ENCODE measurements at places on chromosomes 1 and 21. TPM values are rescaled to one million over a fixed set of nuclear protein-coding genes. Genes with fewer than 3 reads are reported as not detected.

GRCh38 chr1:36415661-36416326, 18.1 kb upstream of the LSM10 start:
- no peak for DNase-seq

GRCh38 chr1:26820784-26821269, 5.7 kb upstream of the ZDHHC18 start:
- DNase-seq, result no peak

DNA sequence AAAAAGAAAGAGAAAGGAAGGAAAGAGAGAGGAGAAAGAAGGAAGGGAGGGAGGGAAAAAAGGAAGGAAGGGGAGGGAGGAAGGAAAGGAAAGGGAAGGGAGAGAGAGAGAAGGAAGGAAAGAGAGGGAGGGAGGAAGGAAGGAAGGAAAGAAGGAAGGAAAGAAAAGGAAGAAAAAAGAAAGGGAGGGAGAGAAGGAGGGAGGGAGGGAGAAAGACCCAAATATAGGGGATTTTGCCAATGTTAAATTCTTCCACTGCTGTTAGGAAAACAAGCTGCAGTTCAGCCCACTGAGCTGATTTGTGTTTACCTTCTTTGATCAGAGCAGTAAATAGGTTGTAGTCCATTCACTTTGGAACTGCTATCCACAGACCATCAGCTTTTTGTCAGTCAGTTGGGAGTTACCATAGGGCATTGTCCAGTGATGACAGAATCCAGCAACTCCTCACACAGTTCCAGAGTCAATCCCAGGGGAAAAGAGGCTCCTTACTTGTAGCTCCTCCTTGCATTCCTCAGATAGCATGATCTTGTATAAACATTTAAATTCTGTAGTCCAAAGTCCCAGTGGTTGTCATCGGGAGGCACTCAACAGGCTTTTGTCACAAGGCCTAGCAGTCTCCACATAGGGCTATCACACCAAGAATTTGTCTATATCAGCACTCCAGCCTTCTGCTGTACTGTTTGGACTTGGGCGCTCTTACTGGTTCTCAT, 13.5 kb upstream of the PPP1R8 start:
- no peak for DNase-seq

DNA sequence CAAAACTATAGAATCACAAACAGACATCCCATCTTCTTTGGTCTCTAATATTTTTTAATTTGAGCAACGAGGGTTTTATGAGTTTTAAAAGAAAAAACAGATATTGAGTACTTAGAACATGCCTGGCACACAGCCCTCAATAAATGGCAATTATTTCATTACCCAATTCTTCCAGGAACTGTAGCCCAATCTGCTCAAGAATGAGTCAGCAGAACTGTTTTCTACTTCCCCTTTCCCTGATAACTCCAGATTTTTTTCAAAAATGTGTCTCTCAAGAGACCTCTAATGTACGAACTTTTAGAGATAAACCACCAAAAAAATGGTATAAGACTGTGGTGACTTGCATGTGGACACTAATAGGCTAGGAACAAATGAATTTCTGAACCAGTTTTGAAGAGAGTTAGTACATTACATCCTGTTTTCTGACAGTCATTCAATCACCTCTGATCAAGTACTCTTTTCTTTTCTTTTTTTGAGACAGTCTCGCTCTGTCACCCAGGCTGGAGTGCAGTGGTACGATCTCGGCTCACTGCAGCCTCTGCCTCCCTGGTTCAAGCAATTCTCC, 11.5 kb downstream of the ABL2 start:
- DNase-seq, result no peak

- peak; percentile 45 for DNase-seq
Observed at GRCh38 chr1:63320022-63320721, 2.2 kb upstream of the FOXD3 start.

- no peak for DNase-seq
Observed at GRCh38 chr1:182385885-182386853, 5.4 kb downstream of the GLUL start.

DNA sequence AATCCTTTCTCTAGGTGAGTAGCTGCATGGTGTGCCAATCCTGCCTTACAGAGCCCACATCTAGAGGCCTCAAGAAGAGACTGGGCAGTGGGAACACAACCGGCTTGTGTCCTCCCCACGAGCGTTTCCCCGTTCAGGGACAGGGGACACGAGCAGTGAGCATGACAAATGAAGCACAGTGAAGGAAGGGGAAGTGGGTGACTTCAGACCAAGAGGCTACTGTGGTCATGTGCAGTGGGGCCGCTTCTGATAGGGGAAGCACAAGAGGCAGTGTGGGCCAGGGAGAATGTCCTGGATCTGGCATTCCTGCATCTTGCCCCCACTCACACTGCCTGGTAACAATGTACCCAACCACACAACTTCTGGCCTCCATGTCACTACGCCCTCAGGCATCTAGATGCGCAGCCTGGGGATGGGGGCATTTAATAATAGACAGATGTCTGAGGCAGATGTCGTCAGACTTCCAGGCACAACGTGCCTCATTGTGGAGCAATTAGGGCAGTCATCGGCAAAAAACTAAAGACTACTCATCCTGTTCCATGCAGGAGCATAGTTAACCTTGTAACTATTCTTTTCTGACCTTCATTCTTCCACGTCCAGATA, 155.6 kb upstream of the NBPF11 start:
- no peak for DNase-seq

DNA sequence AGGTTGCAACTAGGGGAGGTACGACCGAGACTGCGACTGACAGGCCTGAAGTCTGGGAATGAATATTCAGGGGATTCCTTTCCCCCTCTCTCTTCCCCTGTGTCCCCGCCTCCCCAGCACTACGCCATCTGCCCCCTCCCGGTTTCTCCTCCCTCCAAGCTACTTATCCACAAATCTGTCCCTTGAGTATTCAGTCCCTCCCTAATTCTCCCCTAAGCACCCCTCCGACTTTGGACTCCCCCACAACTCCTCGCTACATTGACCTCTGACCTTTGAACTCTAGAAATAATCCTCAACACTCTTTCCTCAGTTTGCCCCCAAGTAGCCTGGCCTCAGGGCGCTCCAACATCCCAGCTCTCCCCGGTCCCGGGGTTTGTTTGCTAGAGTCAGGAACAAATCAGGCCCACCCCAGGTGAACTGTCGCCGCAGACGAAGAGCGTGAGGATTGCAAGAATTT, 393 bp downstream of the LYSMD1 start:
- peak; percentile 77 for DNase-seq

DNA sequence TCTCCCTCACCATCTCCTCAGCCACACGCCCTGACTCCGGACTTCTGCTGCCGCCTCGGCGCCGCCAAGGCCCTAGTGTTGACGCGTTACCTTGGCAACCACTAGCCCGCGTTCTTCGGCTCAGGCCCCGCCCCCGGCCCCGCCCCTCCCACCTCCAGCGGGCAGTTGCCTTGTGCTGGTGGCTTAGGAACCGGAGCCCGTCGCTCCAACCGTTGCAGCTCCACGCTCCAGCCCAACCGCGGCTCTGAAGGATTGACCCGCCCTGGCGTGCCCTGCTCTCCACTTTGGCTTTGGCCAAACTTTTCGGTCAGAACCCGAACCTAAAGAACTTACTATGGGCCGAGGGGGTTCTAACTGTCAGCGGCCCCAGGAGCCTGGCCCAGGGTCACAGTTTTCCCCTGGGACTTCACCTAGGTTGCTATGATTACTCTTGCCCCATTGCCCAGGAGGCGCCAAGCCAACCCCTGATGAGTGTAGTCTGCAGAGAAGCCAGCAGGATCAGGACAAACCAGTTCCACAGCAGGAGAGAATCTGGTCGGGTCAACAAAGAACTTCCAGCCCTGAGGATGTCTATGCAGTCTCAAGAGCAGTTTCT, at the start of gene CFAP45:
Gene CFAP45, minus strand, starts transcription at position 80 of the 595 bp plus-strand sequence. Its CDS starts 67 bp downstream, at position 13.
- DNase-seq, result peak; percentile 92

- DNase-seq, result no peak
Observed at GRCh38 chr1:76543495-76543894, 323.8 kb upstream of the ST6GALNAC5 start.

DNA sequence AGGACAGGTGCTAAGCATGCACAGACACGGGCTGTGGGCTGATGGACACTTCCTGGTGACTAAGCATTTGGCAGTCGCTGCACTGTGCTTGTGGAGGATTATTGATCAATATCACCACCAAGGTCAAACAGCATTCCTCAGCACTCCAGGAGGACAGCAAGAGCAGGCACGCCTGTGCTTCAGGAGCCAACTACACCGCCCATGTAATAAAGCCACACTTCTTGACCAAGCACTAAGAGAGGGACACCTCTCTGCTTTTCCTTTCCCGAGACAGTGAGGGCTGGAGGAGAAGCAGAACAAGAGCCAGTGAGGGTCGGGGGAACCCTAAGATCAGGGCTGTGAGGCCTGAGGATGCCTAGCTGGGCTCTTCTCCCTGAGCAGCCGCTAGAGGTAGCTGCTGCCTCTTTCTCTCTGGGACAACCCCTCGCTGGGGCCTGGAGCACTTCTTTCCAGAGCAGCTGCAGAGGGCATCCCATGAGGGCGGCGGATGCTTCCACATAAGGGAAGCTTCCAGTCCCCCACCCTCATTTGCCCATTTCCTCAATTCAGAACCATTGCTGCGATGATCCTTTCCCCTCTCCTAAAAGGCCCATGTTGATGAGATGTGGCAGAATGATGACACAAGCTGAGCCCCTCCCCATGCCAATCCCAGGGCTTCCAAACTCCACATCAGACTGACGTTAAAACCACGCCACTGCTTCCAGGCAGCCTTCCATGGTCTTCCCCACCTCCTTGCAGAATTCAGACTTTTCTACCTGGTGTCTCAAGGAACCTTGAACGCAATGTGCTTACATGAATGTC, 19.1 kb downstream of the RAB7B start:
- DNase-seq, result peak; percentile 77

- no peak for DNase-seq
Observed at GRCh38 chr1:73218995-73219546, 936.7 kb upstream of the NEGR1 start.

GRCh38 chr21:41137401-41137800, 30.6 kb upstream of the BACE2 start:
- DNase-seq, result no peak

GRCh38 chr1:154327466-154328317, 2.4 kb downstream of the ATP8B2 start:
- no peak for DNase-seq

DNA sequence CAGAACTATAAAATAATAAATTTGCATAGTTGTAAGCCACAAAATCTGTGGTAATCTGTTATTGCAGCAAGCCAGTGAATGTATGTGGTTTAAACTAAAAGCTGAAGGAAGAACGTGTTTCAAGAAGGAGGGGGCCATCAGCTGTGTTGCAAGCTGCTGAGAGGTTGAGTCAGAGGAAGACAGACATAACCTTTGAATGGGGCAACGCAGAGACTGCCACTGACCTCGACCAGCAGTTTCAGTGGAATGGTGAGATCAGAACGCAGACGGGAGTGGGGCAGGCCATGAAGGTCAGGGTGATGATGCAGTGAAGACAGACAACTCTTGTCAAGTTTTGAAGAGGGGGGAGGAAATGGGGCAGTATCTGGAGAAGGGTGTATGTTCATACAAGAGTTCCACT, 23.2 kb upstream of the QSOX1 start:
- no peak for DNase-seq

DNA sequence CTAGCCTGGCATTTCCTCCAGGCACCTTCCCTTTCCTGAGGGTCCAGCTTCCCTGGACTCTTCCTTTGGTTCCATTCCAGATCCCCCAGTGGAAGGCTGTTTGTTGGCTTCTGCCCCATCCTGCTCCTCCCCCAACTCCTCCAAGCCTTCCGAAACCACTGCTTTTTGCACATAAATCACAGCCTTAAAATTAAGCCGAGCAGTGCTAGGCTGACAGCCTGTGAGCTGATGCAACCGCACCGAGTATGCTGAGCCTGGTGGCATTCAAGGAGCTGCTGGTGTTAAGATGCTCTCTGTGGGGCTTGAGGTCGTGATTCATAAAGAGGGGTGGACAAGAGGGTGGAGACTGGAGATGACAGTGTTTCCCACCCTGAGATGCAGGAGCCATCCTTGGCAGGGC, 266.6 kb upstream of the C1orf174 start:
- DNase-seq, result no peak

DNA sequence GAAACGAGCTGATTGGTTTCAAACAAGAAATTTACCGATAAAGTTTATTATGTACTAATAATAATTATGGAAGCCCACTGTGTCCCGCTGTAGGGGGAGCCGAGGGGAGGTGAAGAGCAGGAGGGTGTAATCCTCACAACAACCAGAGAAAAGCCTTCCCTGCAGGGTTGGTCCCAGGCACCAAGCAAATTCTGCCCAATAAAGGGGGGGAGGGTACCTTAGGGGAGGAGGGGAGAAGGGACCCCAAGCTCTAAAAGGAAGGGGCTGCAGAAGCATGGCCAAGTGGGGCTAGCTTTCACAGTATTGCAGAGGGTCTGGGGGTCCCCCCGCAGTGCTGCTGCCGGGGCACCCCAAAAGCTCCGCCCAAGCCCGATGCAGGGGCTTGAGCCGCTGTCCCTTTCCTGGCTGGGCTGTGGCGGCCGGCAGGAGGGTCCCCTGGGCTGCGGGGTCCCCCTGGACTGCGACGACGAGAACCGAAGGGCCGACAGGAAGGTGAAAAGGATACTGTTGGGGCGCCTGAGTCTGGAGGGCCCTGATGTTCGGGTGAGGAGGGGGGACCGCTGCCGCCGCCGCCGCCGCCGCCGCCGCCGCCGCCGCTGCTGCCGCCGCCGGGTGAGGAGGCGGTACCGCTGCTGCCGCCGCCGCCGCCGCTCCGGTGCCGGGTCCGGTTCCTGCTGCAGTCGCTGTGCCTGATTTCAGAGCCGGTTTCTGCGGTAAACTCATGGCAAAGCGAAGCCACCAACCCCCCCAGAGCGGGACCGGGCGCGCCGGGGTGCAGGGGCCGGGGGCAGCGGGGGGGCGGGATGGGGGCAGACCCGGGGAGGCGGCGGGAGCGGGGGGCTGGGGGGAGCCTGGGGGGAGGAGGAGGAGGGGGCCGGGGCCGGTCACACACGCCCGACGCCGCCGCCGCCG, 771 bp downstream of the EIF4G3 start:
- DNase-seq, result peak; percentile 35

GRCh38 chr1:166136222-166136621, 30.6 kb downstream of the FAM78B start:
- no peak for DNase-seq

GRCh38 chr1:116346943-116347673, 25.9 kb upstream of the ATP1A1 start:
- DNase-seq, result no peak

- DNase-seq, result no peak
Observed at GRCh38 chr1:151146072-151146411, 389 bp downstream of the SEMA6C start.

DNA sequence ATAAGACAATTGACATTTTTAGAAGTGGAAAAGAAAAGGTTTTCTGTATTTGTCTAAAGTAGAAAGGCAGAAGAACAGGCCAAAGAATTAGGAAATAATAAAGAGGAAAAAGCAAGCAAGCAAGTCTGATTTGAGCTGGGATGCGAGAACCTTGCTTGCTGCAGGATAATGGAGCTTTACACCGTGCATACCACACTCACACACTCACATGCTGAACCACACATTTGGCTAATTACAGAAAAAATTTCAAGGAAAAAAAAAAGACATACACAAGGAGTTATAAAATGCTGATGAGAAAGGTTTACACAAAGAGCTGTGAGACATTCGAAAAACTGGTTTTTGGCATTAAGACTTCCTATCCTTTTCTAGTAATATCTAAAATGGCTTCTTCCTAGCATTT, 593.9 kb downstream of the KIF26B start:
- no peak for DNase-seq

UMODL1 gene
- not detected for total RNA-seq

RHEX gene
- not detected for total RNA-seq

KCNJ15 gene
- total RNA-seq, result 0.14 TPM

LMX1A gene
- not detected for total RNA-seq

ITLN1 gene
- not detected for total RNA-seq

CCDC30 gene
- 2.1 TPM for total RNA-seq

KHDRBS1 gene
- total RNA-seq, result 264 TPM

AADACL3 gene
- 0.94 TPM for total RNA-seq
